Activated T-helper 1 cell treated with anti-CD3 and anti-CD28 coated beads, Interleukin-12 subunit alpha, Interleukin-12 subunit beta, Interleukin-2, Interleukin-4 antibody, amounts not matched to agents 30 ng/mL and 10 ng/mL and 1 ng/mL, durations not matched to agents 14 hours and 24 hours and 36 hours (primary cell): ENCODE measurements at places on chromosomes 6 and 20. TPM values are rescaled to one million over a fixed set of nuclear protein-coding genes. Genes with fewer than 3 reads are reported as not detected.

DNA sequence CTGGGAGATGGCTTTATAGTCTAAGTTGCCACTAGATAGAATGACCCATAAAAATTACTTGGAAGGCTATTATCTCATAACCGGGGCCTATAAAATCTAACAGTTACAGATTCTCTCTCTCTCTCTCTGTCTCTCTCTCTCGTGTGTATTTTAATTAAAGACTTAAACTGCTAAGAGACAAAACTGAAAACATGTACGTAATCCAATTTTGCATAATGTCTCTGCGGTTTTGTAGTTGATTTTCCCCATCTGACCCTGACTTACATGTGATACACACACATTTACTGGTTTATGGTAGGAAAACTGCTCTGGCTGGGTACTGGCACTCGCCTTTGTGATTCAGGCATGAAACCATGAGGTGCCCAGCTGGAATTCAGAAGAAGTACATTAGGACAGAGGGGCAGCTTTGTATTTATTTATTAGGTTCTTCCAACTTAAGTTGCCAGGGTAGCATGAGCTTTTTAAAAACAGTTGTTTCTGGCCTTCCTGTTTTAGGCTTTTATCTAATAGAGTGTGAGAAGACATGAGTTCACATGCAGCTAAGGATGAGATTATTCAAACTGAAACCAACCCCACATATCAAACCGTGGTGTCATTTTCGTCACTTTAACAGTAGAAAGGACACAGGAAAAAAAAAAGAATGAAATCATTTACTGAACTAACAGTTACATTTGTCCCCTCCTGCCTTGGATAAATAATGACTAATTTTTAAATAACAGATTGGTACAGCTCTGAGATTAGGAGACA lies 182.5 kb downstream of the GMPR start:
- H3K4me1 ChIP-seq, result peaks cover 63% of the 10 kb centered on the region
- H3K4me3 ChIP-seq, result peak overlapping the region; percentile 73
- H3K27ac ChIP-seq, result peak overlapping the region; percentile 95
- DNase-seq, result peak; percentile 47

PLCG1 gene
- 203 and 205 TPM in 2 replicates for total RNA-seq

GRCh38 chr20:36311141-36311853 lies 5.2 kb downstream of the DLGAP4 start:
- H3K4me3 ChIP-seq, result no peak overlapping the region
- no peaks in the 10 kb centered on the region for H3K36me3 ChIP-seq
- H3K27me3 ChIP-seq, result peaks cover 23% of the 10 kb centered on the region
- DNase-seq, result no peak
- H3K4me1 ChIP-seq, result no peaks in the 10 kb centered on the region

SYNDIG1 gene
- not detected in 2 replicates for total RNA-seq

ZSCAN12 gene
- total RNA-seq, result 5.6 and 5.7 TPM in 2 replicates

DNA sequence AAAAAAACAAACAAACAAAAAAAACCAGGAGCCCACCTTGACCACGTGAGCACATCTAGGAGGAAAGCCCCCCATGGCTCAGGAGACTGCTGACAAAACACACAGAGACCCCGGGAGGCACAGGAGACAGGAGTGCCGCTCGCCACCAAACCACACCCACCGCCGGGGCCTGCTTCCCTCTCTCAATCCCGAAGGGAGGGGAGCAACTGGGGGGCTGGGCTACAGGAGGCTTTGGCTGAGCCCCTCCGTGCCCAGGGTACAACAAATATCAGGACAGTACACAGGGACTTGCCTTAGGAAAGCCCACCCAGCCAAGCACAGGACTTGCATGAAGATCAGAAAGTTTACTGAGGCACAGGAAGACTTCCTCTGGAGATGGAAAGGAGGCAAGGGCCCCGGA lies 102.5 kb downstream of the TAF4 start:
- H3K4me1 ChIP-seq, result no peaks in the 10 kb centered on the region
- no peak for DNase-seq
- H3K27me3 ChIP-seq, result peaks cover 15% of the 10 kb centered on the region
- no peak overlapping the region for H3K4me3 ChIP-seq

DNA sequence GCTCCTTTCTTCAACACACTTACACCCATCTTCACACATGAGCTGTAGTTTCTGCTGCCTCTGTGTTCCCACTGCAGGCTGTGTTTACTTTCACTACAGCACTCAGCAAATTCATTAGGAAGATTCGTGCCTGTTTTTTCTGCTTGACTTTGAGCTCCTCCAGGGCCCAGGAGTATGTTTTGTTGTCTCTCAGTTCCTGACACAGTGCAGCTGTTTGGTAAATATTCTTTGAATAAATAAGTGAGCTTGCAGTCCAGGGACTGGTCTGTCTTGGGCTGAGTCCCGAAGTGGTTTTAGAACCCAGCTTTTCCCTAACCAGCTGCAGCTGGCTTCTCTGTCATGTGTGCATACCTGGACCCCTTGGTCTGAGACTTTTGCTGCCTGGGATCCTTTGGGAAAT lies 46.6 kb upstream of the CCN6 start:
- H3K27ac ChIP-seq, result no peak overlapping the region
- DNase-seq, result no peak
- peaks cover 20% of the 10 kb centered on the region for H3K4me1 ChIP-seq
- peaks cover 2% of the 10 kb centered on the region for H3K36me3 ChIP-seq

DNA sequence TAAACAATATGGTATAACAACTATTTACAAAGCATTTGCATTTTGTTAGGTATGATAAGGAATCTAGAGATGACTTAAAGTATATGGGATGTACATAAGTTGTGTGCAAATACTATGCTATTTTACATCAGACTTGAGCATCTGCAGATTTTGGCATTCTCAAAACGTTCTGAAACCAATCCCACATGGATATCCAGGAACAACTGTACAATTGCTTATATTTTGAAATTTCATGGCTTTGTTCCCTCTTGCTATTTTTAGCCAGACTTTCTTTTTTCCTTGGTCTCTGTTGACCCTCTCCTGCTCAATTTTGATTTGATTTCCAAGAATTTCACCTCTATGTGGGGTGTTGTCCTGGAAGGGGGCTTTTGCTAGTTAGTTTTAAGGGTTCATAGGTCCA lies 32.9 kb upstream of the UST start:
- H3K4me3 ChIP-seq, result no peak overlapping the region
- H3K4me1 ChIP-seq, result no peaks in the 10 kb centered on the region
- no peak for DNase-seq

SPINT3 gene
- total RNA-seq, result not detected in 2 replicates

GRCh38 chr6:17580518-17581048 lies 19.5 kb upstream of the FAM8A1 start:
- no peak for DNase-seq
- H3K4me1 ChIP-seq, result peaks cover 14% of the 10 kb centered on the region
- peaks cover 16% of the 10 kb centered on the region for H3K27me3 ChIP-seq
- H3K4me3 ChIP-seq, result peak overlapping the region; percentile 77

- H3K4me1 ChIP-seq, result no peaks in the 10 kb centered on the region
- H3K27me3 ChIP-seq, result no peaks in the 10 kb centered on the region
- no peak overlapping the region for H3K27ac ChIP-seq
- DNase-seq, result no peak
- peaks cover 14% of the 10 kb centered on the region for H3K36me3 ChIP-seq
- H3K4me3 ChIP-seq, result no peak overlapping the region
These were observed 15.2 kb downstream of the PSMG4 start for GRCh38 chr6:3273707-3274521.

GABRR1 gene
- not detected in 2 replicates for total RNA-seq

- no peaks in the 10 kb centered on the region for H3K36me3 ChIP-seq
- no peaks in the 10 kb centered on the region for H3K27me3 ChIP-seq
- H3K4me1 ChIP-seq, result no peaks in the 10 kb centered on the region
- H3K27ac ChIP-seq, result no peak overlapping the region
- no peak overlapping the region for H3K4me3 ChIP-seq
- DNase-seq, result no peak
These were observed 29.7 kb upstream of the CD93 start for GRCh38 chr20:23115822-23116221.

- no peak overlapping the region for H3K4me3 ChIP-seq
- no peak for DNase-seq
- no peaks in the 10 kb centered on the region for H3K27me3 ChIP-seq
- no peaks in the 10 kb centered on the region for H3K36me3 ChIP-seq
- no peaks in the 10 kb centered on the region for H3K4me1 ChIP-seq
These were observed 480.5 kb upstream of the HTR1E start for GRCh38 chr6:86456821-86457220.

GRIK2 gene
- not detected in 2 replicates for total RNA-seq

OR2J3 gene
- total RNA-seq, result not detected in 2 replicates

GRCh38 chr6:89895276-89895874 lies 1.1 kb downstream of the GJA10 start:
- H3K27ac ChIP-seq, result no peak overlapping the region
- H3K36me3 ChIP-seq, result no peaks in the 10 kb centered on the region
- DNase-seq, result no peak
- peaks cover 5% of the 10 kb centered on the region for H3K4me1 ChIP-seq
- H3K4me3 ChIP-seq, result no peak overlapping the region

DNA sequence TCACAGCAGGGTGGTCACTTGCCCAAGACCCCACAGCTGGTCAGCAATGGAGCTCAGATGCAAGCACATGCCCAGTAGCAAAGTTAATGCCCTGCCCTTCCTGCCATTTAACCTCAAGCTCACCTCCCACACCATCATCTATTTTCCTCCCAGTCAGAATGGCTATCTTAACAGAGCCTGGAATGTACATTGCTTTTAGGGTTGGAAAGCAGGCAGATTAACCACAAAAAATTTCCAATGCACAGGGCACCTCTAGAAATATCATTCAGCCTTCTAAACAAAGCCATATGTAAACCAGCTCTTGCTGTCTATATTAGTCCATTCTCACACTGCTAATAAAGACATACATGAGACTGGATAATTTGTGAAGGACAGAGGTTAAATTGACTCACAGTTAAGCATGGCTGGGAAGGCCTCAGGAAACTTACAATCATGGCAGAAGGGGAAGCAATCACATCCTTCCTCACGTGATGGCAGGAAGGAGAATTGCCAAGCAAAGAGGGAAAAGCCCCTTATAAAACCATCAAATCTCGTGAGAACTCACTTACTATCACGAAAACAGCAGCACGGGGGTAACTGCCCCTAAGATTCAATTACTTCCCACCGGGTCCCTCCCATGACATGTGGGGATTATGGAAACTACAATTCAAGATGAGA lies 106.9 kb downstream of the FYN start:
- H3K36me3 ChIP-seq, result peaks cover 53% of the 10 kb centered on the region
- no peak for DNase-seq
- peak overlapping the region; percentile 59 for H3K4me3 ChIP-seq
- H3K4me1 ChIP-seq, result peaks cover 100% of the 10 kb centered on the region
- no peaks in the 10 kb centered on the region for H3K27me3 ChIP-seq
- H3K27ac ChIP-seq, result peak overlapping the region; percentile 90

GRCh38 chr20:15899967-15900366 lies 673.3 kb downstream of the KIF16B start:
- peaks cover 2% of the 10 kb centered on the region for H3K27me3 ChIP-seq
- DNase-seq, result no peak
- H3K36me3 ChIP-seq, result no peaks in the 10 kb centered on the region
- H3K4me3 ChIP-seq, result no peak overlapping the region
- H3K4me1 ChIP-seq, result no peaks in the 10 kb centered on the region
- no peak overlapping the region for H3K27ac ChIP-seq

RXRB gene
- total RNA-seq, result 46.6 and 47.4 TPM in 2 replicates

DNA sequence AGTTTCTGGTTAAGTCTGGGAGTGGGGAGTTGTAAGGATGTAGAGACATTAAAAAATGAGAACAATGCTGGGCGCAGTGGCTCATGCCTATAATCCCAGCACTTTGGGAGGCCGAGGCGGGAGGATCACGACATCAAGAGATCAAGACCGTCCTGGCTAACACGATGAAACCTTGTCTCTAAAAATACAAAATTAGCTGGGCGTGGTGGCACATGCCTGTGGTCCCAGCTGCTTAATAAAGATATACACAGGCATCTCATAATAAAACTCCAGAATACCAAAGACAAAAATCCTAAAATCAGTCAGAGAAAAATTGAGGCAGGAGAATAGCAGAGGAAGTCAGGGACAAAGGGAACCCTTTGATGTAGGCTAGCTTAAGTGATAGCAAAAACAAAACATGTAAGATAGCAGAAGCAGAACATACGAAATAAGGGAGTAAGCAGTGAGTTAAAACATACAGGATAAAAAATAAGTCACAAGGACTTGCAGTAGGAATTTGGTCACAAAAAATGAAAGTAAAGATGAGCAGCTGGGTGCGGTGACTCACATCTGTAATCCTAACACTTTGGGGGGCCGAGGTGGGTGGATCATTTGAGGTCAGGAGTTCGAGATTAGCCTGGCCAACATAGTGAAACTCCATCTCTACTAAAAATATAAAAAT lies 23.6 kb downstream of the DDX43 start:
- no peak overlapping the region for H3K27ac ChIP-seq
- H3K4me3 ChIP-seq, result no peak overlapping the region
- H3K36me3 ChIP-seq, result peaks cover 43% of the 10 kb centered on the region
- no peaks in the 10 kb centered on the region for H3K27me3 ChIP-seq
- no peak for DNase-seq

DNA sequence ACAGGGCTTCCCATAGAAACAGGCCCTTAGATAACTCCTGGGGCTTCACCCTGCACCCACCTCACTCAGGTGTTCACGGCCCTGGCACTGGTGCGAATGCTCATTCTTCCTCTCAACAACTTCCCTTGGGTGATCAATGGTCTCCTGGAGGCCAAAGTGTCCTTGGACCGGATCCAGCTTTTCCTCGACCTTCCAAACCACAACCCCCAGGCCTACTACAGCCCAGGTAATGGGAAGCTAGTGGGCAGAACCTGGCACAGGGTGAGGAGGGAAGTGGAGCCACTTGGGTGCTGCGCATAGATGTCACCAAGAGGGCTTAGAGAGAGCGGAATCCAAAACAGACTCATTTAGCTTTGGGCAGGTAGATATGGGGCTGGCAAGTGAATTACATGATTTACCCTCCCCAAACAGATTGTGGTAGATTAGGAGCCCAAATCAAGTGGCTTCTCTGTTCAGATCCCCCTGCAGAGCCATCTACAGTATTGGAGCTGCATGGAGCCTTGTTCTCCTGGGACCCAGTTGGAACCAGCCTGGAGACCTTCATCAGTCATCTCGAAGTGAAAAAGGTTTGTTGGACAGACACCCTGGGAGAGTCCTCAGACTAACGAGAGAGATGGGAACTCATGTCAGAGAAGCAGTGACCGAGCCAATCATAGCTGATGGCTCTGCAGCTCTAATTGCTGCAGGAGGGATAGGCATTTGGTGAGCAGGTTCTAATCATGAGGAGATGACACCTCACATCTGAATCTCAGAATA lies 8.5 kb downstream of the ABCC10 start:
- no peak overlapping the region for H3K27ac ChIP-seq
- H3K27me3 ChIP-seq, result no peaks in the 10 kb centered on the region
- H3K4me3 ChIP-seq, result no peak overlapping the region

DNA sequence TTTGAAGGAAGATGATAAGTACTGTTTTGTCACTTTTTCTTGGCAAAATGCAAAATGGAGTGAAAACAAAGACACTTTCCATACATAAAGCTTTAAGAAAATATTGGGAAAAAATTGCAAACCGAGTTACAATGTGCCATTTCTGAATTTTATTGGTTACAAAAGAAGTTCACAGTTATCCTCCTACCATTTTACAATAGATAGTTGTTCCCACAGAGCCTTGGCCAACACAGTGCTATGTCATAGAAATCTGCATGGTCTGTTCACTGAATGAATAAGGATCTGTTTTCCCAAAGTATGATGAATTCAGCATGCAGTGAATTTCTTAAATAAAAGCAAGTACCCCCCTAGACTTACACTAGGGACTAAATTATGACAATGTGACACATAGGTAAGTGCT lies 268.2 kb upstream of the POU3F2 start:
- H3K4me3 ChIP-seq, result no peak overlapping the region
- no peaks in the 10 kb centered on the region for H3K4me1 ChIP-seq

- peaks cover 13% of the 10 kb centered on the region for H3K4me1 ChIP-seq
- H3K27ac ChIP-seq, result no peak overlapping the region
- peaks cover 84% of the 10 kb centered on the region for H3K27me3 ChIP-seq
These were observed 6.4 kb downstream of the OLIG3 start for GRCh38 chr6:137487869-137488149.

KIAA1586 gene
- total RNA-seq, result 12.6 and 14.0 TPM in 2 replicates

LY6G6D gene
- not detected in 2 replicates for total RNA-seq
